ENCODE measurements at places on chromosomes 1 and 21.

GRCh38 chr1:59173721-59174120 is 123.2 kb upstream of the FGGY start:
- no peak for DNase-seq

DNA sequence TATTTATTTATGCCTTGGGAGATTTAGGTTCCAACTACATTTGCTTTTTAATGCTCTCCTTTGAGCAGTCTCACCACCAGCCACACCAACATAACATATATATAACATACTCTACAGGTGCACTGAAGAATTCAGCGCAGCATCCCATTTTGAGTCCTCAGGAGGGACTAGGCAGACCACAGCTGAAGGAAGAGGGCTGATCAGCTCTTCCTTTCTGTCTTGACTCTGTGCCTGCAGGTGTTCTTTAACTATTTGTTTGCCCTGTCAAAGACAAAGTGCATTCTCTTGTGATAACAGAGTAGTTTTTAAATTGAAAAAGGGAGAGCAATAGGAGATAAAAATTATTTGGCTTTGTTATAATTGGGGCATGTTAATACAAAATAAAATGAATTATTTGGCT is 17.0 kb downstream of the HIPK1 start:
- peak; percentile 20 for DNase-seq

DNA sequence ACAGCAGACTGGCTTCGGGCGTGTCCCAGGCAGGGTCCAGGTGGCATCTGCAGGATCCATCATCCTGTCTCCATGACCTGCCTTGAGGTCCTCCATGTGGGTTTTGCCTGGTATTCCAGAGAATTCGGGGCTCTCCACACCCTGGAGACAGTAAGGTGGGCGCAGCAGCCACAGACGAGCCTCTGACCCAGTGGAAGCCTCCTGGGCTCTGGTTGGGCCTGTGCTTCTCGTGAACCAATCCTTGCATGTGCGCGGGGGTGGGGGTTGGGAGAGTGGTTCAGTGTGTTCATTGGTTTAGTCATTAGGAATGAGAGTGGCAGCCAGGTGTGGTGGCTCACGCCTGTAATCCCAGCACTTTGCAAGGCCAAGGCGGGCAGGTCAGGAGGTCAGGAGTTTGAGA is 32.1 kb upstream of the TNFRSF1B start:
- DNase-seq, result no peak

GRCh38 chr1:20899154-20899972 is 112.3 kb upstream of the HP1BP3 start:
- DNase-seq, result no peak

DNA sequence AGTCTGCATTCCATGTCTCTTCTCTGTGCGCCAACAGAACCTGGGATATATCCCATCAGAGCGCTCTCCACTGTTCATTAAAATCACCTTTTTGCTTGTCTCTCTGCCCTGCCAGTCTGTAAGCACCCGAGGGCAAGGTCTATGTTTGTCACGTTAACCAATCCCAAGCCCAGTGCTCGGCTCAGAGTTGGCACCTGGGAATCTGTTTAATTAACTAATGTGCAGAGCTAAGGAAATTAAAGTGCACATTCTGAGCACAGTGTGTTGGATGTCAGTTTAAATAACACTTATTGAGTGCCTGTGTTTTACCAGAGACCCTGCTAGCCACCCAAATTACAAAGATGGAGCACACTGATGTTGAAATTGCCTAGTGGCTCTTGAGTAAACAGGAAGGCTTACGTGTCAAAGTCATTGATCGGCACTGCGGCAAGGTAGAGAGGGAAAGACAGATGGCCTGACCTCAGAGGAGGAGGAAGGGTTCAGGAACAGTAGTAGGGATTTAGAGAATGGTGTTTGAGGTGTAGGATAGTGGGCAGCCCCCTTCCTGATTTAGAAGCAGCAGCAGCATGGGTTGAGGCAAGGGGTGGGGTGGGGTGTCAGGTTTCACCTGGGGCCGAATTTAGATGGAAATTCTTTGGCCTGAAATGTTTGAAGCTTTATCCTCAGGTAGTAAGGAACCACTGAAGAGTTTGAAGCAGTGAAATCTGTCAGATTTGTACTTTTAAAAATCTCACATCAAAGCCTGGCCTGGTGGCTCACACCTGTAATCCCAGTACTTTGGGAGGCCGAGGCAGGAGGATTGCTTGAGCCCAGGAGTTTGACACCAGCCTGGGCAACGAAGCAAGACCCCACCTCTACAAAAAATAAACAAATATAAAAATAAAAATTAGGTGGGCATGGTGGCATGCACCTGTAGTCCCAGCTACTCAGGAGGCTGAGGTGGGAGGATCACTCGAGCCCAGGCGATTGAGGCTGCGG is 7.7 kb downstream of the ARMH1 start:
- no peak for DNase-seq

DNA sequence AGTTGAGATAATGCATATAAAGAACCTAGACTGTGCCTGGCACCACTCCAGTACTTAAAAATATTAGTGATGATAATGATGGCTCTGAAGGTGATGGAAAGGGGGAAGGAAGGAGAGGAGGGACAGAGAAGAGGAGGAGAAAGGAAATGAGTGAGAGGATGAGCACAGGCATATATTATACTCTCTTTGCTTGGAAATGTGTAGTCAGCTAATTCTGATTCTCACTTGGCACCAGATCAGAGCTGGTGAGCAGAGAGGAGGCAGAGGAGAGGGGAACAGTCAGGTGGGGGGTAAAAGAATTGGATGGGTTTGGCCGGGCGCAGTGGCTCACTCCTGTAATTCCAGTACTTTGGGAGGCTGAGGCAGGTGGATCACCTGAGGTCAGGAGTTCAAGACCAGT is 24.3 kb upstream of the MYOC start:
- DNase-seq, result no peak

DNA sequence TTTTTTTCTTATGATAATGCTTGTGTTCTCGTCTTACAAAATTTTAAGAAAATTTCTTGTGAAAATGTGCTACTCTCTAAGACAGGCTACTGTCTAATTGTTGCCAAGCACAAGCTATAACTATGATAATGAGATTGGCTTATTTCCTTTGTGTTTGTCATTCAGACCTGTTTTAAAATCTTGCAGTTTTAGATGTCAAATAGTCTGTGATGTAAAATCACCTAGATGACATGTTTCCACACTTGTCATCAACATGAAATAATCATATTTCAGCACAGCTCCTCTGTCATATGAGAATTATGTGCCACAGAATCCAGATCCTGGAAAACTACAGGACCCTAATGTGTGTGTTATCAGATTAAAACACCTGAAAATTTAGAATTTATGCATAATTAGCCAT is 539.7 kb downstream of the USP25 start:
- no peak for DNase-seq

- DNase-seq, result no peak
These were observed 182.3 kb downstream of the C1orf21 start for GRCh38 chr1:184569106-184569505.

DNA sequence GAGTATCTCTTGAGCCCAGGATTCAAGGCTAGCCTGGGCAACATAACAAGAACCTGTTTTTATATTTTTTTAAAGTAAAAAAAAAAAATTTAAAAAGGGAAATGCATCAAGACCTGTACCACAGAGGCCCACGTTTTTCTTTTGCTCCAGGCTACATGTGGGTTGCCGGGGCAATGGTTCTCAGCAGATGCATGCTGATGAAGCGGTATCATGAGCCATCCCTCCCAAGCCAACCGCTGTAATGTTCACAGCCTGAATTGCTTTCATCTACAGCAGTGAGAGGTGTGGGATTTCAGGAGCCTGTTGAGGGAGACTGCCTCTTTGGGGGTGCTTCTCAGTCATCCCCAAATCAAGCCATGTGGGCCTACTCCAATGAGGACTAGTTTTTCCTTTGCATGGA is 60.5 kb downstream of the CD58 start:
- DNase-seq, result no peak

- DNase-seq, result no peak
These were observed 1.1 kb downstream of the C1orf56 start for GRCh38 chr1:151048645-151049032.

- no peak for DNase-seq
These were observed 625 bp upstream of the DARS2 start for GRCh38 chr1:173823781-173824314.

GRCh38 chr1:163090321-163090945 is 21.3 kb downstream of the RGS4 start:
- no peak for DNase-seq

GRCh38 chr1:13582713-13583443 is 754 bp upstream of the PDPN start:
- DNase-seq, result peak; percentile 45

DNA sequence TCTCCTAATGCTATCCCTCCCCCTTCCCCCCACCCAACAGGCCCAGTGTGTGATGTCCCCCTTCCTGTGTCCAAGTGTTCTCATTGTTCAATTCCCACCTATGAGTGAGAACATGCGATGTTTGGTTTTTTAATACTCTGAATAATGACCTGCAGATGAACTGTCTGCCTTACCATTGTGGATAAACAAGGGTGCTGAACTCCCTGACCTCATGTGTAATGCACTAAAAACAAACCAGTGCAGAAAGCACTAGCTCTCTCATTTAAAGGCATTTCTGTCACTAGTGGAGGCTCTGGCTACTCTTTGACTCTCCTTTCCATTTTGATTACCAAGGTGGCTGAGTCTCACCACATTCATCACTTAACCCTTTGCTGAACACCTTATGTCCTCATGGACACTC is 23.1 kb upstream of the TRAF3IP3 start:
- no peak for DNase-seq

DNA sequence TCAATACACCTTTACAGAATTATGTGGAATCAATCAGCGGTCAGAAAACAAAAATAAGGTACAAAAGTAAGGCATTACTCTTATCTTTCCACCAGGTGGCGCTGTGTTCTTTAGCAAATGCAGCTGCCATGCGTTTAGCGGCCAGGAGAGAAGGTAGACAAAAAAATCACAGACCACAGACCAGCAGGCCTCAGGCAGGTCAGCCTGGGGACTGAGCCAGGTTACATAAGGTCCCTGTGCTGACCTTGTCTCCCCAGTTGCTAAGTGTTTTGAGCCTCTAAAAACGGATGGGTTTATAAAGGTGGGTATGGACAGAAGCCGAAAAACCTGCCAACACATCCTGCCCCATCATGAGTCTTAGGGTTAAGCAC is 2.8 kb downstream of the RGS16 start:
- DNase-seq, result peak; percentile 94

GRCh38 chr1:94727846-94728715 is 92.1 kb upstream of the SLC44A3 start:
- DNase-seq, result no peak

DNA sequence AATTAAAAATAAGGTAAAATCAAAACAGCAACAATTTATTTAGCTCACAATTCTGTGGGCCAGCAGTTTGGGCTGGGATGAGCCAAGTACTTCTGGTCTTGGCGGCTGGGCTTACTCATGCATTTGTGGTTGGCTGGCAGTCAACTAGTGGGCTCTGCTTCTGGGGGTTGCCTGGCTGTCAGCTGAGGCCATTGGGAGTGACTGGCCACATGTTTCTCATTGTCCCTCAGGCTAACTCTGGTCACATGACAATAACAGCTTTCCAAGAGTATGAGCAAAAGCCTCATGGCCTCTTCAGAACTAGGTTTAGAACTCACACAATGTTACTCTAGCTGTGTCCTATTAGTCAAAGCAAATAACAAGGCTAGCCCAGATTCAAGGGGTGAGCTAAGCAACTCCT is 15.6 kb upstream of the CHIA start:
- DNase-seq, result no peak

DNA sequence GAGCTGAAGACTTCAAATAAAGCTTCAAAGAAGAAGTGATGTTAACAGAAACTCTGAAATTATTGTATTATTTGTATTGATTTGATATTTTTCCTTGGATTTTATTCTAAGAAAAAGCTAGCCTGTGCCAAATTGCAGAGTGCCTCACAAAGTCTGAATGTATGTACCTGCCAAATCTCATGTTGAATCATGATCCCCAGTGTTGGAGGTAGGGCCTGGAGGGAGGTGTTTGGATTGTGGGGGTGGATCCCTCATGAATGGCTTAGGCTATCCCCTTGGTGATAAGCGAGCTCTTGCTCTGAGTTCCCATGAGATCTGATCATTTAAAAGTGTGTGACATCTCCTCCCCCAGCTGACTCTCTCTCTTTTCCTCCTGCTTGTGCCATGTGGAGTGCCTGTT is 43.6 kb downstream of the ACKR1 start:
- no peak for DNase-seq

GRCh38 chr21:34092262-34092921 is 19.0 kb downstream of the MRPS6 start:
- no peak for DNase-seq

DNA sequence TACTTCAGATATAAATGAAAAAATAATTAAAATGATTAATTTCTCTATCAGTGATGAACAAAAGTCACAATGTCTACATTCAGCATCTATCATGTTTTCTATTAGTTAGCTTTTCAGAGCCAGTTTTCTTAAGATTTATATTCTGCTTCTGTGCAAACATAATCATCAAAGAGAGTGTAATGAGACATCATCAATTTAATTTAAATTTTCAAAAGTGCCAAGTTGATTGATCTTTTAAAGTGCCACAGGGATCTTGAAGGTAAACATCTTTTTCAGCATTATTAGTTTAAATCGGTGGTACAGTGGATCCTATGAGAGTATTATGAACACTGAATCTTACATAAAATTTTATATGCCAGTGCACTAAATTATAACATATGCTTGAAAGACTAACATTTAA is 1176.1 kb downstream of the PLA2G4A start:
- DNase-seq, result no peak

GRCh38 chr1:67833602-67833940 is 304 bp upstream of the GNG12 start:
- peak; percentile 21 for DNase-seq

GRCh38 chr1:70420320-70420719 is 9.3 kb downstream of the CTH start:
- peak; percentile 35 for DNase-seq

- no peak for DNase-seq
These were observed 25.6 kb downstream of the LRRC71 start for GRCh38 chr1:156945881-156946661.

GRCh38 chr1:43671193-43671592 is 21.2 kb downstream of the KDM4A start:
- DNase-seq, result no peak

DNA sequence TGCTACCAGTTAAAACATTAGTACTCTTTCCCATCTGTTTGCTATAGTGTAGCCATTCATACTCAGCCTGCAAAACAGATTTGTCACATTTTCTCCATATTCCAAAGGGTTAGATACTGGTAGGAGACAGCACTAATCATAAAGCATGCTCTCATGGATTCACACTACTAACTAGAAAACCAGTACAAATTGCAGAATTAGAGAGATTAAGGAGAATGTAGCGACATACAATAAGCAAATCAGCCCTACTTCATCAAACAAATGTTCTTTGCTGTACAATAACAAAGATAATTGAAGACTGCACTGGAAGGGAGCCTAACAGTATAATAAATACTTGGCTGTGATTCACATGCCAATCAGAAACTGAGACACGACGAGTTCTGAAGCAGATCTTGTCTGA is 368.0 kb upstream of the PRMT6 start:
- no peak for DNase-seq

DNA sequence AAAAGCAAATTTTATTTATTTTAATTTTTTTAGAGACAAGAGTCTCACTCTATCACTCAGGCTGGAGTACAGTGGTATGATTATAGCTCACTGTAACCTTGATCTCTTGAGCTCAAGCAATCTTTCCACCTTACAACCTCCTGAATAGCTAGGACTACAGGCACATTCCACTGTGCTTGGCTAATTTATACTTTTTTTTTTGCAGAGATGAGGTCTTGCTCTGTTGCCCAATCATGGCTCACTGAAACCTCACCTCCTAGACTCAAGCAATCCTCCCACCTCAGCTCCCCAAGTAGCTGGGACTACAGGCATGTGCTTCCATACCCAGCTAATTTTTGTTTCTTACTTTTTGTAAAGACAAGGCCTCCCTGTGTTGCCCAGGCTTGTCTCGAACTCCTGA is 49.5 kb downstream of the DR1 start:
- DNase-seq, result no peak

GRCh38 chr1:61300899-61301298 is 218.5 kb downstream of the NFIA start:
- no peak for DNase-seq

All from neural progenitor cell (in vitro differentiated cells).